Stimulated activated CD8-positive, alpha-beta memory T cell treated with anti-CD3 and anti-CD28 coated beads, Interleukin-7, amount 100 ng/mL, for 48 hours (primary cell): ENCODE measurements at places on chromosomes 16 and 17.

GRCh38 chr17:67076290-67076689 lies 31.9 kb downstream of the CACNG1 start:
- no peak for DNase-seq

DNA sequence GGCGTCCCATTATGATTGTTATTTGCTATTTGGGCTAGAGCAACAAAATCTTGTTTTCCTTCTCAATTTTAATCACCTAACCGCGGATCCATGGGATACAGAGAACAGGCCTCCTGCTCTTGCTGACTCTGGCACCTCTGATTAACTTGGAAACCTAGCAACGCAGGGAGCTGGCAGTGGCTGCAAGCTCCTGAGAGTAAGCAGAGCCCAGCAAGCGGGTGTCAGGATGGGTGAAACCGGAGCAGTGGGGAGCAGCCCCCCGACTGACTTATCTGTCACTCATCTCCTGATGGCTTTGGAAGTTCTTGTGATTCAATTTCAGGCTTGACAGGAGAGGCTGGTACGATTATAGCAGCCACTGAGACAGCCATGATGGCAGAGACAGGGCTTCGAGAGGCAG lies 45.5 kb upstream of the CDC42EP4 start:
- no peak for DNase-seq

DNA sequence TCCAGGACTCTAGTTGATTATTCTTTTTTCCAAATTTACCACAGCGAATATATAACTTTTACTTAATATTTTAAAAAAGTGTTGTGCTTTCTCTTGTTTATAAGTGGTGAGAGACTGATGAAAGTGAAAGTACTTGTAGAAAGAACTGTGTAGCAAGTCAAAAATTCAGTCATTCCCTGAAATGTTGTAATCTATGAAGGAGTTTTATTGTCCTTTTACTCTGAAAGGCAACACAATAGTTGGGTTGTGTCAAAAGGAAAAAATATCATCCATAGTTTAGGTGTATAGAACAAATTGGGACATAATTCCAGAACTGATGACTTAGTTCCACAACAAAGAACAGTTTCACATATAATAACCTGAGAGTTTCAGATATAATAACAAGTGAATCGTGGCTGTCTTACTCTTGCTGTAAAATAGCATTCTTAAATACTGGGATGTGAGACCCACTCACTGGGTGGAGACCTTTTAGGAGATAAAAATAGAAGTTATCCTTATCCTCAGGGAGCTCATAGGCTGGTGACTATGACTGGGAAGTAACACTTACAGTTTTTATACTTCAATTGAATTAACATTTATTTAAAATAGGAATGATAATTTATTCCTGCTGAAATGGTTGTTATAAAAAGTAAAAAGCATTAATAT lies 20.6 kb downstream of the CYB5B start:
- DNase-seq: no peak

- no peak for DNase-seq
Measured at GRCh38 chr16:85258166-85258565, 145.9 kb upstream of the CIBAR2 start.

DNA sequence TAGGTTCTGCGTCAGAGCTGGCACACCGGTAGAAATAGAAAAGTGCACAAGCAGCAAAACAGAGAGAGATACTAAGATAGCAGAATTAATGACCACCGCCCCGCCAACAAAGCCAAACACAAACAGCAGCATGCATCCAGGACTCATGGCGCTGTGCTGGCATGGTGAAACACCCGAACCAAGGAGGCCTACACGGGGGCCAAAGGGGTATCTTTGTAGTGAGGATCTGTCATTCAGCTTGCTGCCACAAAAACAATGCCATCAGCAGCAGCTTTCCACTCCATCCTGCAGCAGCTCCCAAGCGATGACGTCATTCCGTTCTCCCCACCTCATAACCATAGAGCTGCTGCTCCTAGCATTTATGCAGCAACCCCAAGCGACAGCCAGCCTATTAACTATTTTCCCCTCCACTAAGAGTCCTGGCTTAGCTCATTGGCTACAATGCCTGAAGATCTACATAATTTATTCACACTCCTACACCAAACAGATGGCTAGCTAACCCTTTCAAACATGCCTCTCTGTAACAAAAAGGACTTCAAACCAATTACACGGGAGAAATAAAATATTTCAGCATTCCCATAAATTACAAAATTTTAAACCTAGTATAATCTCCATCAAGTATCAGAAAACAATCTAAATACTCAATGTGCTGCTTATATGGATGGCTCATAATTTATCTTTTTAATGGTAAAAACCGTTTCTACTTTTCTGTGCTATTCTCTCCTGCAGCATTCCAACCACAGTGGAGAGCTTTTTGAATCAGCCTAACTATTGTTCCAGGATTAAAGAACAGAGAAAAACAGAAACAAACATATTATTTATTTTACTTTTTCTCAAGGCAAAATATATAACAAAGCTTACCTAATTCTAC lies 73.9 kb downstream of the SPAG9 start:
- no peak for DNase-seq

DNA sequence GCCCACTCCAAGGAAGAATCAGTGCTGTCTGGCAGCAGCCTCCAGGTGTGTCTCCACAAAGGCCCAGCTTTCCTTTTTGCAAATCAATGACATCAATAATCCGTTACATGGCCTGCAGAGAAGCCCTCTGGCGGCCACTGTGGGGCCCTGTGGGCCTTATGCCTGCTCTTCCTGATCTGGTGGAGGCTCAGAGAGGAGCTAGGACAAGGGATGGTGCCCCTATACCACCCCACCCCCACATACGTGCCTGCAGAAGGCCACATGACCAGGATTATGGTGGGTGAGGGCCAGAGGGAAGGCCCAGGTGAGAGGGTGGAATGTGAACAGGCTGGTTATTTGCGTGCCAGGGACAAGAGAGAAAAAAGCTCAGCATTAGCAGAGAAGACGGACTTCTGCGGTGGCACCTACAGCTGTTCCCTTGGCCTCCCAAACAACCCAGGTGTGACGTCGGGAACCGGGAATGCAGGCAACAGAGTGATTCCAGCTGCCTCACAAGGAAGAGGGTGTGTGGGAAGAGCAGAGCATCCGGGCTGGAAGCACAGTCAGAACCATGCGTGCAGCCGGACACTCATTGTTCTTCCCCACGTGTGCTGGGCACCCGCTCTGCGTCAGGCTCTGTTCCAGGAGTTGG lies 22.5 kb downstream of the EIF4A3 start:
- DNase-seq: no peak

DNA sequence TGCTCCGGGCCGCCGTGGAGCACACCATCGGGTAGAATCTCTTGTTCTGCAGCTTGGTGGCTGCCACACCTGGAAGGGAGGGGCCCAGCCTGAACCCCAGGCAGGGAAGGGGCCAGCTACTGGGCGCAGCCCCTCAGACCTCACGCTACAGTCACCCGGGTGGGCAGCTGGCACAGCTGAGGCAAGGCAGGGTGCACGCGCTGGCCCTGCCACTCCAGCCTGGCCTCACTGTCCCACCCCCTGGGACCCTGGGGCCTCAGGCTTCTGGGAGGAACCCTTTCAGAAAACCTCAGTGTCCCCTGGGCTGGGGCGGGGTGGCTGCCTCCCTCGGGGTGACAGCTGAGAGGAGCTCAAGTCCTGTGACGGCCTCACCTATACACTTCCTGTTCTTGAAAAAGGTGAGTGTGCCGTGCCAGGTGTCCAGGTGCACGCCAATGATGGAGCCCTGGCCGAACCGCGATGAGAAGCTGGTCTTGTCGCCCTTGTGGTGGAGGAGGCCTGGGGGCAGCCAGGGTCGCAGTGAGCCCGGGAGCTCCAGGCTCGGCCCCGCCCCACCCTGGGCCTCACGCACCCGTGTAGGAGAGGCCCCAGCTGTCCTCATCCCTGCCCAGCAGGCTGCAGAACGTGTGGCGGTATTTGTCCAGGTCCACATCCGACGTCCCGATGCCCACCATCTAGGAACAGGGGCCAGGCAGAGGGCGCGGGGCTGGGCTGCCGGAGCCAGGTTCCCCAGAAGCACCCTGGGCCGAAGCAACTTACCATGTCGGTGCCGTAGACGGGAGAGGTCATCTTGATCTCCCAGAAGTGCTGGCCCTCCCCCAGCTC lies 4.7 kb upstream of the MRPS34 start:
- DNase-seq: no peak

DNA sequence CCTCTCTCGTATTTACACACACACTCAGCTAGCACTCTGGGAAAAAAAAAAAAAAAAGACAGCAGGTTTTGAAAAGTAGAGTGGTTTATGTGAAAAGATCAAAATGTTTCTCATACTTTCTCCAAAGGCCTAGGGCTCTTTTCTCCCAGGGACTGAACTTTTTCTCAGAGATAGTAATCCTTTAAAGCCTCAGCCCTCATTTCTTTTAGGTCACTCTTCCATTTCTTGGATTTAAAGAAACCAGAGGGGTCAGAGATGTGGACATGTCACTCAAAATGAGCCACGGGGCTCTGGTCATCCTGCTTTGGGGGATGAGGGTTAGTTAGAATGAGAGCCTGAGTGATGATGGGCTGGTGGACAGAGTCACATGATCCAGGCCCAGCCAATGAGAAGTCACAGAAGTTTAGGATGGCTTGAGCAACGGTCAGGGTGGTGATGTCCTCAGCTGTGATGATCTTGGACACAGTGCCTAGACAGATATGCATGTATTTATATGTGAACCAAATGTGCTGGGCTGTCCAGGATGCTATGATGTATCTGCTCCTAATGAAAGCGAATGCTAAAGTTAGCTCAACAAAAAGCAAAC lies 33.7 kb upstream of the AXIN2 start:
- no peak for DNase-seq

GRCh38 chr17:879546-880442 lies 97.6 kb downstream of the MRM3 start:
- DNase-seq: no peak

DNA sequence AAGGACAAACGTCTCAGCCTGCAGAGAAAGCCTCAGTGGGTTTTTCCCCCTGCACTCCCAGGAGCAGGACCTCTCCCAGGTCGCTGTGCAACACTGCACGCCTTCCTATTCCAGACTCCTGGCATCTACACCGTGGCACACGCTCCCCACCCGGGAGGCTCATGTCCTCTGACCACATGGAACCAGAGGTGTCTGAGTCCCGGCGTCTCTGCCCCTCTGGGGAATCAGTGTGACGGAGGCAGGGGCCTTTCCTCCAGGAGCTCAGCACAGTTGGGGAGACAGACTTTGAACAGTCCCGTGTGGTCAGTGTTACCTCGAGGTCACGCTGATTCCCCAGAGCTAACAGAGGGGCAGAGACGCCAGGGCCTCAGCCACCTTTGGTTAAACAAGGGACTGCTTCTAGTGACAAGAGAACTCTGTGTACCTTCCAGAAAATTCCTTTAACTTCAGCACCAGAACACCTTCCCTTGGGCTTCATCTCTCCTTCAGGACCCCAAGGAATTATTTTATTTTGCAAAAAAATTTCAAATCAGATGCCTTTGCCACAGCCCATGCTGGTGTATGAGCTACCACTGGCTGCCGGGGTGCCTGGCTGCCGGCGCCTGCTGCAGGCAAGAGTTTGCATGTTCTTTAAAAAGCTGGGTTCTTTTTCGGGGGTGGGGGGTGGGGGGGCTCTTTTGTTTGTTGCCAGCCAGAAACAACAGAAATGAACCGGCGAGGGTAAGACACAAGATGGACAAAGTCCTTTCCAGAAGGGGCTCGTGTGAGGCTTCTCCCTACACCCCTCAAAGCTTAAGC lies 6.6 kb downstream of the CANT1 start:
- no peak for DNase-seq

- no peak for DNase-seq
Measured at GRCh38 chr16:86899757-86900156, 321.4 kb downstream of the FOXL1 start.

- DNase-seq: no peak
Measured at GRCh38 chr16:15033309-15033707, 22.6 kb downstream of the NTAN1 start.

GRCh38 chr16:6684076-6684673 lies 648.5 kb upstream of the RBFOX1 start:
- DNase-seq: no peak

GRCh38 chr17:3815925-3816324 lies 14.9 kb upstream of the ITGAE start:
- no peak for DNase-seq
